CD4-positive, alpha-beta T cell treated with Interleukin-4 for 4 hours (primary cell): ENCODE measurements at places on chromosomes 4 and X.

GRCh38 chrX:124346877-124347241 lies 496 bp downstream of the SH2D1A start:
- no peak for DNase-seq

GRCh38 chr4:93810340-93810992 lies 18.1 kb upstream of the ATOH1 start:
- no peak for DNase-seq

DNA sequence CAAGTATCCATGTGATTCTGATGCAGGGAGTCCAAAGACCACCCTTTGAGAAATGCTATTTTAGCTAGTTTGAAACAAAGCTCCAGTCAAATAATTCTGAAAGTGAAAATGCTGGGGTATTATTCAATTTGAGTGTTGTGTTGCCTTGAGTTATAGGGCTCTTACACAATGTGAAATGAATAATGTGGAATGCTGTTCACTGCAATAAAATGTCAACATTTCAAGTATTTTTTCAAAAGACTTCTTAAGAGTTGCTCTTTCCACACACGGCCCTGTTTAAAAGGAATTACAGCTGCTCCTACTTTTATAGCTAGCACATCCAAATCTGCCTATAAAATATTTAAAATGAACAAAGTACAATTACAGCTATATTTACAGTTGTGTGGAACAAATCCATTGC lies 27.5 kb upstream of the PLS3 start:
- no peak for DNase-seq

- DNase-seq, result no peak
Observed at GRCh38 chr4:13522282-13523104, 21.8 kb downstream of the NKX3-2 start.

GRCh38 chrX:67207912-67208311 lies 335.9 kb upstream of the AR start:
- no peak for DNase-seq

- no peak for DNase-seq
Observed at GRCh38 chr4:185623444-185624258, 88.3 kb upstream of the PDLIM3 start.

DNA sequence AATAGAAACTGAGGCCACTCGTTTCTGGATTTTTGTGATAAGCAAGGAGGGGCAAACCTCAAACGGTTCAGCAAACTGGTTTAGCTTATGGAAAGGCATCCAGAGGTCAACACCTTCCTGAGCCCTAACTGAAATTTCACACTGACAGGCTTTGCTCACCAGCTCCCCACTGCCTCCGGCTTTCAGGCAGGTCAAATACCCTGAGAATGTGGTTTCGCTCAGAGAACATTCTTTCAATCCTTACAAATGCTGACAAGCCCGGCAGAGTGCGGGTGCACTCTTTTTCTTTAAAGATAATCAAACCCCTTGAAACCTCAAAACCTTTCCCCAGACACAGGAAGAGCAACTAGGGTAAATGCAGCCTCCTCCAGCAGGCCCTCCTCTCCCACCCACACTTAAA lies 41.5 kb downstream of the CD40LG start:
- peak; percentile 27 for DNase-seq

GRCh38 chr4:110484767-110485166 lies 8.8 kb downstream of the ENPEP start:
- no peak for DNase-seq

GRCh38 chr4:179880756-179881155 lies 2362.4 kb upstream of the TENM3 start:
- no peak for DNase-seq

GRCh38 chr4:185660340-185660739 lies 125.0 kb upstream of the PDLIM3 start:
- no peak for DNase-seq

DNA sequence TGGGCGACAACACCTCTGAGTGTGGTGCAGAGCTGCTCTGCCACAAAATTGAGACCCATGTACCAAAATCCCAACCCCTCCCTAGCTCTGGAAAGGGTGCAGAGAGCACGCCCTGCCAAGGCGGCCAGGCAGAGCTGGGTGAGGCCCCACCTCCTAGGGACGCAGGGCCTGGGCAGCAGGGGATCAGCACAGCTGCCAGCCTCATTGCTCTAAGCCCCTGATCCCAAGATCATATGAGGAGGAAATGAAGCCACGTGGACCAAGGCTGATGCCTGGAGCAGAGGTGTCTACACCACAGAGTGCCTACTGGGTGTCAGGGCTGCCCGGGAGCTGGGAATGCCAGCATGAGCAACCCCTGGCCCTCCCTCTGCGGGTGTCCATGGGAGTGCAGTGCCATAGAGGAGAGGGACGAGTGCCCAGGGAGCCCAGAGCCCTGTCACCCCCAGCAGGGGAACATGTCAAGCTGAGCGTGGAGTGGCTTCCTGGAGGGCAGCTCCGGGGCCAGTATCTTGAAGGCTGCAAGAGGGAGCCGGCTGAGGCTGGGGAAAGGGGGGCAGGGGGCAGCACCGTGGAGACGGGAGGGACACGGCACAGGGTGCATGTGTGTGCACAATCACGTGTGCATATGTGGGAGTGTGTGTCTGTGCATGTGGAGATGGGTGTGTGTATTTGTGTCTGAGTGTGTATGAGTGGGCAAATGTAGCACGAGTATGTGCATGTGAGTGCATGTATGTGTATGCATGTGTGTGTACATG lies 63.9 kb upstream of the PSAPL1 start:
- no peak for DNase-seq

DNA sequence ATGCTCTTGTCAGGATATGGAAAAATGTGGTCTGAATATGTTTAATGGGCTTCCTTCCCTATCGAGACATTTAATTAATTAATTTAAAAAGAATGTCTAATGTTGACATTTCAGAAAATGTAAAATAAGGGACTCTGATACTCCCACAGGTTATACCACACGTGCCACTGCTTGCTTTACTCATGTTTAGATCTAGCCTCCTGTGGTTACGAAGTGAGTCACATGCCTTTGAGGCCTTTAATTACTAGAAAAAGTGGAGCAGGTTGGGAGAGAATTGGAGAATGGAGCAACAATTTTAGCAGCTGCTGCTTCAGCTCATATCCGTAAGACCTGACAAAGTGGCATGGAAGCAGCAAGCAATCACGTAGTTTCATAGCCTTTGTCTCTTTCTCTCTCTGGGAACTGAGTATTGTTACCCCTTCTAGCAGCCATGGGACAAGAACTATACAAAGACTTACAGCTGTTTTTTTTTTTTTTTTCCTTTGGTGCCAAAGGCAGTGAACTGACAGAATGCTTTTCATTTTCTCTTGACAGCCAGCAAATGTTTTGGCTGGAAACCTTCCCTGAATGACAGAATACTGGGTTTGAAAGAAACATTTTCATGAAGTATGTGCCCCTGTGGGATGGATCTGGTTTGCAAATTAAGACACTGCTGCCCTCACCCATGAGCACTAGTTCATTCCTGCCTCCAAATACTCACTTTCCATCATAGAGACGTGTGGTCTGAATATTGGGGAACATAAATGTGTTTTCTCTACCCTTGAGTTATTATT lies 355.1 kb upstream of the PABPC5 start:
- DNase-seq, result no peak

DNA sequence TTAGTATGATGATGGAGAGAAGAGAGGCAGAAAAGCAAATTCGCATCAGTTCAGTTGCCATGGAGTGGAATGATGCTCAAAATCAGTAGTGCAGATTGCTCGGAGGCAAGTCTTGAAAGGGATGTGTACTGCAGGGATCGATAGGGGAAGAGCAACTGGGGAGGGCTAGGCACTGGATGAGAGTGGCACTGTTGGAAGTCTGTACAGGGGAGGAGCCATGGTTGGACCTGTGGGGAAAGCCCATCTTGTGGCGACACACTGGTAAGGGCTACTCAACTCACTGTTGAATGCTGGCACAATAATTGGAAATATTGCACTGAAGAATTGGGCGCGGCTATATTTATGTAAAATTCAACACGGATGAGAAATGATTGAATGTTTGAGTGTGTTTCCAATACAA lies 1.2 kb downstream of the RAB9B start:
- no peak for DNase-seq

DNA sequence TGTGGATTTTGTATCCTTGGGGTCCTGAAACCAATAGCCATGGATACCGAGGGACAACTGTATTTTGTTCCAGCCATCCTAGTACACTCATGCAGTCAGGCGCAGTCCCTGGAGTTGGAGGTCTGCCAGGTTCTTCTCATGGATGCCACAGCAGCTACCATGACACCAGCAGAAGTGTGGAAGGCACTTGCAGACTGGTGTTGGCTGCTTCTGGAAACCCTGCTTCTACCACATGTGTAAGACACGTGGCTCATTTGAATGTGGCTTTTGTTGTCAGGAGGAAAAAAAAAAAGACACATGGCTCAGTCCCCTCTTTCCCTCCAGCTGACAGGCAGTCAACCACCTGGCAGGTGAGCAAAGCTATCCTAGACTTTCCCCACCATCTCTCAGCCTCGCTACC lies 19.4 kb downstream of the DRD5 start:
- DNase-seq, result no peak

- no peak for DNase-seq
Observed at GRCh38 chrX:41734530-41734929, 10.5 kb downstream of the GPR82 start.

DNA sequence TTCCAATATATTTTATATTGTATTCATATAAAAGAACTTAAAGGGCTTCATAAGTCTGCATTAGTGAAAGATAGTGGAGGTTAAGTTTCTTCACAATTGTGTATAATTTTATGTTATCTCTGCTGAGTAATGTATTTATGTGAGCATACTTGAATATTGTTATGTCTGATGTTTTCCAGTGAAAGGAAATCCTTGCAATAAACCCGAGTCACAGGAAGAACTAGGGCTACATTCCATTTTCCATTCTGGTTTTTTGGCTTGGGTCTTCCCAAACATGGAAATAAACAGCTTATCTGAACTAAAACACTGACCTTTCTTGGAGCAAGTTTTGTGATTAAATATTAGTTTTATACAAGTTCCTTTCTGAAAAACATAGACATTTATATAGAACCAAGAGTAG lies 231.3 kb upstream of the GPRIN3 start:
- no peak for DNase-seq

DNA sequence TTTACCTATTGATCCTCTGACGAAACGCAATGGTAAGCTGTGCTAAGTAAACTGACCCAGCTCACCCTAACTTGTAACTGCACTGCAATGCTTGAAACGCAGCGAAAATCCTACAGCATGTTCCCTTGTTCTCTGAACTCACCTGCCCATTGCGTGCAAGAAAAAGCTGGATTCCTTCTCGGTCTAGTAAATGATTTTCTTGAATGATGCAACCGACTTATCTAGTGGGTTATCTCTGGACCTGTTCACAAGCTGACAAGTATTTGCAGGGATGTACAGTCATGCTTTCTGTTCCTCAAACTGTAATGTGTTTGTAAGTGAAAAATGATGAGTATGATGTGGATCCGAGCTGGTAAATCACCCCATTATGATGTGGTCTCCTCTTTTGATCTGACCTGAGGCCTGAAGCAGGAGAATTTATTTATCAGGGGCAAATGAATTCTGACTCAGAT lies 140.1 kb downstream of the BTC start:
- DNase-seq, result no peak

- DNase-seq, result no peak
Observed at GRCh38 chr4:26298198-26298947, 22.4 kb upstream of the RBPJ start.

DNA sequence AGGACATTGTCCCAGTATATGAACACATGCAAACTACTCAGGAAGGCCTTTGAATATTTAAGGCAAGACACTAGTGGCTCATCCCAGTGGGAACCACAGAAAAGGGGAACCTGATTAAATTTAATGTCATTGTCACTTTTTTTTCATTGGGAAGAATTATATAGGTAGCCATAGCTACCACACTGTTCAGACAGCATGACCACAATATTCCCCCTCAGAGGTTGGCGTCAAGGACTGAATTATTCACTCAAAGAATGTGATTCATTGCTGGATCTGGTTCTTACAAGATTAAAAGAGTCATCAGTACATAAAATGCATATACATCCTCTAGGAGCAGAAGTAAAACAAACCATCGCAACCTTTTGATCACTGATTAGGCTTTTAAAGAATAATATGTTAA lies 92.0 kb upstream of the SMARCAD1 start:
- DNase-seq, result no peak

DNA sequence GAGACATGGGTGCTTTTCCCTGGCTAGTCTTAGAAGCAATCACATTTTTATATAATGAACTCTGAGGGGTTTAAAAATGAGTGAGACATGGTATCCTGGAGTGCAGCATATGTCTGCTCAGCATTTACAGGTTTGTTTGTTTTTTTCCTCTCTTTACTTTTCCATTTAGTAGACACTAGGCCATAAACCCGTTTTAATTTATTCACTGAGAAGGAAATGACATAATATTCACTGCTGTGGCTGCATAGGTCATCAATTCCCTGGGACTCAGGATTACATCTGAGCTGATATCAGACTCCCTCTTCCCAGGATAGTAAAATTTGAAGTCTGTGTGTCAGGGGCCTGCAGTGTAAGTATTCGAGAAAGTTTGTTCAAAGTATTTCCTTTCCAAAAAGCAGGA lies 178.9 kb upstream of the SPRY1 start:
- DNase-seq, result no peak

DNA sequence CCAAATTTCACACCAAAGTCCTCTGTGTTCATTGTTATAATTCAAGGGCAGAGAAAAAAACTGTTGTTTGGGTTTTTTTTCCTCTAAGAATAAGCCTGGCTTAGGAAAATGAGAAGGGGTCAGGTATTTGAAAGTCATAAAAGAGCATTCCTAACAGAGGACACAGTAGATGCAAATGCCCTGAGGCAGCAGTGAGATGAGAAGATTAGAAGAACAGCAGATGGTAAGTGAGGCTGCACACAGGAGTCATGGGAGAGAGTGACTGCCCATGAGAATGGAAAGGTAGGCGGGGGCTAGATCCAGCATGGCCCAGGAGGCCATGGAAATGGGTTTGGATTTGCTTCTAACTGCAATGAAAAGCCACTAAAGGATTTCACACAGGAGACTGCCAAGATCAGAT lies 107.5 kb upstream of the RBPJ start:
- no peak for DNase-seq

DNA sequence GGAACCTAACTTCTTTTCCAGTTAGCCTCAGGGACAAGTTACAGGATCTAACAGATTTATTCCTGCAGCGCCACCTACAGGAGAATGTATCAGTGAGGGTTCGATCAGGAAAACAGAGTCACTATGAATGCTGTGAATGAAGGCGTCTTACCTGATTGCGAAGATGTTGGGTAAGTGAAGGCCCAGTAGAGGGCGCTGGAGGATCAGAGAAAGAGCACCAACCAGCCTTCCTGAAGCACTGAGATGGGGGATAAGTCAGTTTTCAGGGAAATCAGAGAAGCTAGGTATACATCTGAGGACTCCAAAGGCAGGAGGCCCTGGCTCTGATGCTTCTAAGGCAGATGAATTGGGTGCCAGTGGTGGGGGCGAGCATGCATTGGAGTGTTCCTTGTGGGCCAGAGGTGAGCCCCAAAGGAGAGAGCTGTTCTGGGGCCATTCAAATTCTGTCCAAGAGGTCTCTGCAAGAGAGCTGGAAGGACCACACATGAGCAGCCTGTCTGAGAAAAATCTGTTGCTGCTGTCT lies 169.9 kb upstream of the AADAT start:
- peak; percentile 11 for DNase-seq

DNA sequence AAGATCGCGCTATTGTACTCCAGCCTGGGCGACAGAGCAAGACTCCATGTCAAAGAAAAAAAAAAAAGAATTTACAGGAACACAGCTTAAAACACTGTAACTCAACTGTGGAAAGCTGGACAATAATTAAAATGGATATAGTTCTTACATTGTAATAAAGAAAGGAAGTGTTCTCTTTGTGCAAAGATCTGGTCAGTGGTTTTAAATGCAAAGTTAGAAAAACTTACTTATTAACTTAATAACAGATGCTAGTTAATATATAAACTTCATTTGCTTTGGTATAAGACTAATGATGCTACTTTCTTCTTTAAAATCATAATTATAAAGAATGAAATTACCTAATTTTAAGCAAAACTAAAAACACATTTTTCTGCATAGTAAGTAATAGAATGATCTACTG lies 2024.1 kb upstream of the TENM3 start:
- DNase-seq, result no peak
